Stimulated activated CD8-positive, alpha-beta memory T cell treated with anti-CD3 and anti-CD28 coated beads, Interleukin-2, amount 100 ng/mL, for 1 hour (primary cell): ENCODE measurements at places on chromosomes 7 and 10.

DNA sequence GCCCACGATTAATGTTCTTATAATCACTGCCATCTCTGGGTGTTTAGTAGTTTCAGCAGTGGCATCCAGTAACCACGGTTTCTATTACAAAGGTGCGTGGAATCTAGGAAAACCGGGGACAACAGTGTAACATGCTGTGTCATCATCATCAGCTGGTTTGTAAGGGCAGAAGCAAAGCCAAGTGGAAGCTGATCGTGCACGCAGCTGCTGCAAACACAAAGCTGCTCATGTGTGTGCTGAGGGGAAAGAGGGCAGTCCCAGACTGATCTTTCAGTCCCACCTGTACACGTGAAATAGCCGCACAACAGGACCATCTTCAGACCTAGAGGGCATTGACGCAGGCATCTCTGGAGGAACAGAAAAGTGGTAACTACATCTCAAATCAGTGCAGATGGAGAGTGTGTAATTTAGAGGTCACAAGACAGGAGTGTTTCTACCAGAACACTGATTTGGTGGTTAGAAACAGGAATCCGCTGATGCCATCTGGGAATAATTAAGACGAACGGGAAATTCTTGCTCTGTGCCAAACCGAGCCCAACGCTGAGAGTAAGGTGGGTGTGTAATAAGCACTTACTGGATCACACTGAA is 13.4 kb downstream of the ANKRD16 start:
- no peak for DNase-seq

DNA sequence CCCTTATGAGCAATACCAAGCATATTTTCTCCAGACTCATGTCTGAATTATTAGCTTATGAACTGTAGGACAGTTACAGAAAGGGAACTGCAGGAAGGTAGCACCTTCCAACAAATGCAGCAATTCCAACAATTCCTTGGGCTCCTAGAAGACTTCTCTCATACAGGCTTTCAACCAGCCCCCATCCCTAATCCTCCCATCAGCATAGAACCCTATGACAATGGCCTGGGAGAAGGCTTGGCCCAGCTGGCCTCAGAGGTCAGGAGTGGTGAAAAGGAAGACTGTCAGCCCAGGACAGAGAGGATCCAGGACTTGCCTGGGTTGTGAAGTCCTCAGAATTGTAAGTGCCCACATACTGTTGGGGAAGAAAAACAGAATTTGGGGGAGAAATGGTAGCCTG is 5.9 kb downstream of the VPS41 start:
- no peak for DNase-seq

- no peak for DNase-seq
Measured at GRCh38 chr10:131724891-131725580, 175.8 kb upstream of the PPP2R2D start.

- DNase-seq, result no peak
Measured at GRCh38 chr10:84365335-84365881, 37.0 kb downstream of the CCSER2 start.

DNA sequence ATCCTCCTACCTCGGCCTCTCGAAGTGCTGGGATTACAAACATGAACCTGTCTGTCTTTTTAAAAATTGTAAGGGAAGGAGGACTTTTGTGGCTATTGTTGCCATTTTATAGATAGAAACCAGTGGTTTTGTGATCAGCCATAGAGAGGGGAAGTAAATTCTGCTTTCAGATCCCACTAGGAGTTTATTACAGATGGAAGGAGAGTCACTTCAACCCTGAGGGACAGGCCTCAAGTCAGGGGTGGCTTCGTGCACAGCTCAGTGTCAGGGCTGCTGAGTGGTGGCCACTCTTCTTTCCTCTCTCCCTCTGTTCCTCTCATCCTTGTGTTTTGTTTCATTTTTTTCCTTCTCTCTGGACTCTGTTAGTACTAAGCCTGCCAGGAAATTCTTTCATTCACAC is 60.8 kb downstream of the OGDH start:
- no peak for DNase-seq

DNA sequence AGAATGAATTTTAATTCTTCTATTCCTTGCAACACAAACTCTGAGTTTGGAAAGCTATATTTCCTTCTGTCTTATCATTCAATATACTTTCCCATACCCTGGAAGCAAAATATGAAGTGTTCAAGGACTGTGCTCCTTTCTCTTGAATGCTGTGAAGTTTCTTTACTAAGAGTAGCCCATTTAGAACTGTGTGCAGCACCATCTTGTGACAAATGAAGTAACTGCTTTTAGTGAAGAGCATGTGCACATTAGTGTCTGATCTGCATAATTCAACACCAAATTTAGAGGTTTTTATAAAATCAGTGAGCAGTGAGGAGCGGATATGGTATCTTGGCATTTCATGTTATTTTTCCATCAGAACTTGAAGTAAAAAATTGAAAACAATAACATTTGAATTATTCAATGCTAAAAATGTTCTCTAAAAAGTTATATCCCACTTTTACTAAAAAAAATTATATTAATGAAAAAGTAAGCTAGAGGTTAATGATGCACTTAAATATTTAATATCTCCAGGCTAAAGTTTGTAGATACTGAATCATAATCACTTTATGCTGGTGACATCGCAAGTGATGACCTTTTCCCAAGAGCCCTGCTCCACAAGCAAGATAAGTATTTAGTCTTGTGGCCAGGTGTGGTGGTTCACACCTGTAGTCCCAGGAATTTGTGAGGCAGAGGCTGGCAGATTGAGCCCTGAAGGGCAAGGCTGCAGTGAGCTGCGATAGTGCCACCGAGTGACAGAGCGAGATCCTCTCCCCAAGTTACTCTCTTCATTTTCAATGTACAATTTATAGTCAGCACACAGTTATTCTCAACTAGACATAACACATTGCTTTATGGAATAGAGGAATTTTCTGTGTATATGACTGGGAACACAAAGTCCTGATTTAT is 108.8 kb upstream of the PCLO start:
- no peak for DNase-seq

DNA sequence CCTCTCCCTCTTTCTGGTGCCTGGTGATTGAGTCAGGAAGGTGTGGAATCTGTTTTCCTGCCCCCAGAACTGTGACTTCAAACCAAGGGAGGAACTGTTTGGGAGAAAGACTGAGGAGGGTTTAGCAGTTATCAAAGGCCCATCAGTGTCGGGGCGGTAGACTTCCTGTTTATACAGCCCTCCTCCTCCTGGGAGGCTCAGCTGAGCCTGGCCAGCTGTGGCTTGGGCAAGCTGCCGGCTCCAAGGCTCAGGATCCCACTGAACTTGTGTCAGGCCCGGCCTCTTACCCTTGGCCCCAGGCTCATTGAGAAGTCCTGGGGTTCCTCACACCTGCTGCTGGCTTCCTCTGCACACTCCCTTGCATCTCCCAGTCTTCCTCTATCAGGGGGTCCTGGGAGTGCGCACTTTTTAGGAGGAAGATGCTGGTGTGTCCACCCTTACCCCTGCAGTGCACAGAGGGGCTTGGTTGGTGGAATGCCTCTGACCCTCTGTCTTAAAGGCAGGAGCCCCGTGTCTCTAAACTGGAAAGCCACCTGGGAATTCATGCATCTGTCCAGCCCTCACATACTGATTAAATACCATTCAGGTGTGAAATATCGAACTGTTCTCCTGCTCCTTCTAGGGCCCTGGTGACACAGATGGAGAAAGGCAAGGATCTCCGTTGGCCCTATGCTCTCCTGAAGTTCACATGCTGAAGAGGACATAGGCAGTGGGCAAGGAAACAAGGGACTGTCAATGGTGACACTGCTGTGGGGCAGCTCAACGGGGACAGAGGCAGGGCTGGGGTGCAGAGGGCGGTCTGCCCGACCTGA is 32.4 kb downstream of the CXCL12 start:
- no peak for DNase-seq

GRCh38 chr7:7535691-7536090 is at the start of gene COL28A1:
Gene COL28A1, minus strand, starts transcription at chr7:7535873. Its CDS starts 2,998 bp downstream, at chr7:7532875.
- no peak for DNase-seq
